Vagina (tissue), 2 donors: ENCODE measurements at places on chromosomes 16 and 17. TPM values are rescaled to one million over a fixed set of nuclear protein-coding genes. Genes with fewer than 3 reads are reported as not detected.

GRCh38 chr16:86716649-86717048 is 138.3 kb downstream of the FOXL1 start:
- DNase-seq: no peak

HOXB5 gene
- total RNA-seq: 0.74 TPM

CD300E gene
- 0.98 TPM for total RNA-seq

DNA sequence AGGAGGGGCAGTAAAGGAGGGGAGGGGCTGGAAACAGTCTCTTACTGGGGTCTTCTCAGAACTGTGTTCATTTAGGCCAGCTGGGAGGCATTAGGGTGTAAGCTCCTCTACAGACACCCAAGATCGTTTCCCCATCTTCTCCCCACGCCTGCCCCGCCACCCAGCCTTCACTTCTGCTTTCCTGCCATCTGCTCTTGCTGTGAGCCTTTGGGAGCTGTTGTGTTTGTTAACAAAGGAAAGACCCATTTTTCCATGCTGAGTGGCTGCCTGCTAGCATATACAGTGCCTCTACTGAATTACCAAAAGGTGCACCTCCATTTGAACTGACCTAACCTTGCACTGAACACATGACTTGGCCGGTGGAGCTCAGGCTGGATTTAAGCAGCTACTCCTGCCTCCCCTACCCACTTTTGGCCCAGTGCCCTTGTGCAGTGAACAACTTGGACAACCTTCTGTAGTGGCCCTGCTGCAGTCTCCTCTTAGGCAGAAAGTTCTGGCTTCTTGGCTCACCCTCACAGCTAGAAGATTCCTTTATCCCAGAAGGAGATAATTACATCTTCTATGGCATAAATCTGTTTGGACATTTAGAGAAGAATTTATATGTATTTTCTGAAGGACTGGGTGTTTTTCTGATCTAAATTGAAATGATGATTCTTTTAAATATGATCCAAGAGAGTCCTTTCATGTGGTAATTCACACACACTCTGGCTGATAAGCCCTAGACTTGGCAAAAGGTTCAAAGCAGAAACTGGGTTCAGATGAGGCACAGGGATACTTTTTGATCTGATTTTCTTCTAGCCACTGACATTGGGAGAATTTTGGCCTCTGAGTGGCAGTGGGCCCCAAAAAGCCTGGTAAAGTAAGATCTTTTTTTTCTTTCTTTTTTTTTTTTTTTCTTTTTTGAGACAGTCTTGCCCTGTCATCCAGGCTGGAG is 81.9 kb upstream of the HNF1B start:
- DNase-seq: no peak

GRCh38 chr17:43576563-43577229 is 30.6 kb upstream of the ETV4 start:
- DNase-seq: no peak

PHKG2 gene
- 32.9 TPM for total RNA-seq

GRCh38 chr16:67388591-67388990 is 4.7 kb downstream of the TPPP3 start:
- no peak for DNase-seq

GRCh38 chr16:11671676-11672075 is 3.4 kb downstream of the SNN start:
- no peak for DNase-seq

GRCh38 chr17:16477255-16477654 is 14.7 kb downstream of the LRRC75A start:
- no peak for DNase-seq

- DNase-seq: no peak
These were observed 262.3 kb upstream of the TNRC6C start for GRCh38 chr17:77696151-77696720.

NHLRC4 gene
- 0.74 TPM for total RNA-seq

TBC1D26 gene
- total RNA-seq: 4.2 TPM

GRCh38 chr17:67865438-67865837 is 40.1 kb downstream of the BPTF start:
- DNase-seq: no peak

TOX3 gene
- 1.2 TPM for total RNA-seq

DNA sequence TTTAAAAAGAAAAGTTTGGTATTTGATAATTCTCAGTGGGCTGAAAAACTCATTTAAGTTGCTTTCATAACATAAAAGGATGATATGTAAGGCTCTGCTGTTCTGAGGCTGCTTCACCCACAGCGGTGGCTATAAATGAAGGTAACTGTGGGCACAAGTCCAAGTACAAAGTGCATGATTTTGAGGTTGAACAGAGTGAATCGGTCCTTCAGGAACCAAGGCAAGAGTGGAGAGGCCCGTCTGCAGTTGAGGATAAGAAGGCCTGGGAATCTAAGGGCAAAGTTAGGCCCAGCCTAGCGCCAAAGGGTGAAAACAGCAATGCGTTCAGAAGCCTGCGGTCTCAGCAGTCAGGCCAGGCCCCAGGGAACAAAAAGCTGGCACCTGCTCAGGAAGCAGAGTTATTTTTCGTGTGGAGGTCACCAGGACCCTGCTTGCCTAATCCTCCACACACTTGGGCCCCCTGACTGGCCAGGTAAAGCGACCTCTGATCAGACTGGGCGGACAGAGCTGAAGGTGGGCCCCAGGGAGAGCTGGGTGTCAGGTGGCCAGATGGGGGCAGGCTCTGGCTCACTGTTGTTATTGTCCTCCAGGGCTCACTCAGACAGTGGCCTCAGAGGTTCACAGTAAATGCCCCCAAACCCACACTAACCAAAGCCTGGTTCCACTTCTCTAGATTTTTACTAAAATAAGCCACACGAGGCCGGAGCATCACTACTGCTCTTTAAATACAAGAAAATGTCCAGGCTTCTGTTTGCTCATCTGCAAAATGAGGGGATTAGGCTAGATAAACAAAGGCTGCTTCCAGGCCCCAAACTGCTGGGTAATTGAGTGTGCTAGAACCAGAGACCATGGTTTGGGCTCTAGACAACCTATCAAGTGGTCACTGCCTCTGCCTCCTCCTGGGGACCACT is 46.5 kb downstream of the TEX2 start:
- DNase-seq: no peak

DNA sequence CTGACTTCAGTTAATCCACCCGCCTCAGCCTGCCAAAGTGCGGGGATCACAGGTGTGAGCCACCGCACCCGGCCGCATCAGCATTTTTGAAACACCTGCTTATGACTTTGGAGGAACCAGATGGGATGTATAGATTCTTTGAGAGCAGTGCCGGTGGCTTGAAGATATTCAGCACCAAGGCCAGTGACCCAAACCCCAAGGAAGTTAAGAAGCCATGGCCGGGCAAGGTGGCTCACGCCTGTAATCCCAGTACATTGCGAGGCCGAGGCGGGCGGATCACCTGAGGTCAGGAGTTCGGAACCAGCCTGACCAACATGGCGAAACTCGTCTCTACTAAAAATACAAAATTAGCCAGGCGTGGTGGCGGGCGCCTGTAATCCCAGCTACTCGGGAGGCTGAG is 43.9 kb downstream of the TRARG1 start:
- no peak for DNase-seq

HSPB9 gene
- total RNA-seq: 1.2 TPM

HSD17B1 gene
- 2.0 TPM for total RNA-seq

BRIP1 gene
- 0.98 TPM for total RNA-seq

- DNase-seq: no peak
These were observed 31.6 kb upstream of the BCAS3 start for GRCh38 chr17:60645918-60646523.

SERPINF2 gene
- total RNA-seq: 23.8 TPM

GRCh38 chr17:4287710-4288109 is 23.9 kb upstream of the ANKFY1 start:
- no peak for DNase-seq

GLIS2 gene
- total RNA-seq: 6.9 TPM

DNA sequence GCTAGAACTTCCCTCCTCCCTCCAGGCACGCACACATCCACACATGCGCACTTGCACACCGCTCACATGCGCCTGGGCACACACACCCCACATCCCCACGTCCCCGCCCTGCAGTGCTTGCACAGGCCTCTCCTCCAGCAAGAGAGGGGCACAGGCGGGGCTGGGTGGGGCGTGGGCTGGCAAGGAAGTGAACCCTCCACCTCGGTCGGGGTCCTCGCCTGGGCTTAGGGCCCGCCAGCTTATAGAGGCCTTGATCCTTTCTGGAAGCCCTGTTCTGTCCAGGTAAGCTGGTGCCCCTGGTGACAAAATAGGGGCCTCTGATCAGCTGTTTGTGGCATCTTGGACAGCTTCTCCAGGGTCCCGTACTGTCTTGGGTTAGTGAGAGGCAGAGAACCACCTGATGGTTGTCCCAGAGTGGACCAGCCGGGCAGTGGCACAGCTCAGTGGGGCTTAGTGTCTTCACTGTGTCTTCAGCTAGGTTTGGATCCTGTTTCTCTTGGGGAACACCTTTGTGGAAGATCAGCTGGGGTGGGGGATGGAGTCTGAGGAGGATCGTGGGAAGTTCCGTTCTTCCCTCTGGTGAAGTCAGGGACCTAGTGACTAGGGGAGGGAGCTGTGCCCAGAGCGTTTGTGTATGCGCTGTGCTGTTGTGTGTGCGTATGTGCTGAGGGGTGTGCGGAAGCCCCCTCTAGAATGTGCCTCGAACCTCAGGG is 12.1 kb downstream of the TBX4 start:
- DNase-seq: no peak

DNA sequence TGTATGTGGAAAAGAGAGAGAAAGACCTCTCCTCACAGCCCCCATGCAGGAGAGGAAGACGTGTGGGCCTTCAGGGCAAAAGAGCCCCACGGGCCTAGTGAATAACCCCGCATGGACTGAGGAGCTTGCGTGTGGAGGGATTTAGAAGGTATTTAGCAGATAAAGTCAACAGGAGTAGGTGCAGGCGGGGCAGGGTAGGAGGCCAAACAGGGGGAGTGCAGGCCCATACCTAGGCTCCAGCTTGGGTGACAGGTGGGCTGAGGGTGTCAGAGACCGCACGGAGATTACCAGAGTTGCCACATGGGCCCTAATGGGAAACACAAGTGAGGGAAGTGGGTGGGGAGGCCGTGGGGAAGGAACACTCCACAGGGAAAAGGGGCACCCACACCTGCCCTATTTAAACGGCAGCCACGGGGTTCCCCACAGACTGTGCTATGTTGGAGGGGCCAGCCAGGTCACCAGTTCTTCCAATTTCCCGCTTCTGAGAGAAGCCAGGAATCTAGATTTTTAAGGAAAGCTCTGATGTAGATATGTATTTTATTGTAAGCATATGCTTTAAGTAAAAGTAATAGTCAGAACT is 8.2 kb upstream of the CNGB1 start:
- DNase-seq: no peak

- DNase-seq: no peak
These were observed 7.4 kb upstream of the ARMC7 start for GRCh38 chr17:75102385-75102821.

CCDC40 gene
- total RNA-seq: 9.3 TPM
